HCT116 (cell line): ENCODE measurements at places on chromosomes 11 and 22.

GRCh38 chr11:95589893-95590612 lies 199.5 kb downstream of the FAM76B start:
- DNase-seq = no peak

DNA sequence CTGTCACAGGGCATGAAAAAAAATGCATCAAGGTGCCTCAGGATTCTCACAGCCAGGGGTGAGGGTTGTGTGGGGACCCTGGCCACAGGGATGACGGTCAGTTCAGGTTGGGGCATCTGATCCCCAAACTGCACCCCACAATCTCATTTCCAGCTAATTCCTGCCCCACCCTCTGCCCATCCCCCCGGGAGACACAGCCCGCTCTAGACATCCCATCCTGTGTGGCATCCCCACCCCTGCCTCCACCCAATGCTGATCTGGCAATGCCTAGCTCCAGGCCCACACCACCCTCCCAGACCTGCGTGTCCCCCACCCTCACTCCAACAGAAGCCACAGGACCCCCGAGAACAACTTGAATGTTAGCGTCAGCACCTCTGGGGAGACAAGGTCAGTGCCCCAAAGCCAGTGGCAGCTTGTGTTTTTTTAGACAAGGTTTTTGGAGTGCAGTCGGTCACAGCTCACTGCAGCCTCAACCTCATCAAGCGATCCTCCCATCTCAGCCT lies 25.3 kb downstream of the TSPAN4 start:
- DNase-seq = no peak

GRCh38 chr22:45329530-45329936 lies 19.8 kb downstream of the FAM118A start:
- DNase-seq = no peak

GRCh38 chr11:22194306-22194705 lies 1.4 kb downstream of the ANO5 start:
- DNase-seq = no peak

GRCh38 chr11:76269661-76270261 lies 63.5 kb upstream of the WNT11 start:
- no peak for DNase-seq

GRCh38 chr11:95435628-95436353 lies 204.8 kb upstream of the SESN3 start:
- DNase-seq = no peak

GRCh38 chr22:28426346-28427132 lies 253.1 kb downstream of the TTC28 start:
- DNase-seq = no peak

GRCh38 chr11:110711448-110711775 lies 825 bp downstream of the ARHGAP20 start:
- DNase-seq = no peak

GRCh38 chr11:82747471-82747870 lies 13.8 kb upstream of the FAM181B start:
- no peak for DNase-seq

GRCh38 chr11:45580399-45580798 lies 85.0 kb downstream of the CHST1 start:
- DNase-seq = no peak

DNA sequence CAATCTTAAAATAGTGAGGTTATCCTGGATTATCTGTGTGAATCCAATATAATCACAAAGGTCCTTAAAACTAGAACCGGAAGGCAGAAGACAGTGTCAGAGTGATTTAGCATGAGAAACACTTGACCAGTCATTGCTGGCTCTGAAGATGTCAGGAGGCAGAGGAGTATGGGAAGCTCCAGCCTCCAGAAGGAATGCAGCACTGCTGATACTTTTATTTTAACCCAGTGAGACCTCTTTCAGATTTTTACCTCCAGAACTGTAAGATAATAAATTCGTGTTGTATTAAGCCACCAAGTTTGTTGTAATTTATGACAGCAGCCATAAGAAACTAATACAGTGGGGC lies 134.4 kb upstream of the ZC3H12C start:
- no peak for DNase-seq

DNA sequence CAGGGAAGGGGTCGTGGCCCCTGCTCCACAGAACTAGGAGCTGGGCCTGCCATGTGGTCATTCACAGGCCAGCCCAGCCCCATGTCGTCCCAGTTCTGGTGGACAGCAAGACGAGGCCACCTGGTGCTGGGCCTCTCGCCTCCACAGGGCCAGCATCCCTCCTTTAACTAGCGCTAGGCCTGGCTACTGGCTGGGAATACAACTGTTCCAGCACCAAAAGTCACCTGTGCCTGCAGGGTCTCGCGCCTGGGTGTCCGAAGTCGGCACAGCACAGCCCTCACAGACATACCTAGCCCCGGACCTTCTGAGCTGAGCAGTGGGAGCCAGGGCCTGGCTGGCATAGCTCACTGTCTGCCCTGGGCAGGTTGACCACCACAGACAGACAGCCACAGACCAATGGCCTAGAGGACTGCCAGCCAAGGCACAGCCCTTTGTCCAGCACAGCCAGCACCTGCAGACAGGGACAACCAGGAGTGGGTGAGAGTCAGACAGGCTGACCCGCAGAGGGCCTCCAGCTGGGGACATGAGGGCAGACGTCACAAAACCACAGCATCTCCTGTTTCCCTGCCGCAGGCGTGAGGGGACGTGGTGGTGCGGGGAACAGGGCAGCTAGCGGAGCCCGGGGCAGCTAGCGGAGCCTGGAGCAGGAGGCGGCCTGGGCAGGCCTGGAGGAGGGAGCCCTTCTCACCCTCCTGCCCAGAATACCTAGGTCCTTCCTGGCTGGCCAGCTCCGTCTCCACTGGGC lies 27.2 kb upstream of the TH start:
- no peak for DNase-seq

DNA sequence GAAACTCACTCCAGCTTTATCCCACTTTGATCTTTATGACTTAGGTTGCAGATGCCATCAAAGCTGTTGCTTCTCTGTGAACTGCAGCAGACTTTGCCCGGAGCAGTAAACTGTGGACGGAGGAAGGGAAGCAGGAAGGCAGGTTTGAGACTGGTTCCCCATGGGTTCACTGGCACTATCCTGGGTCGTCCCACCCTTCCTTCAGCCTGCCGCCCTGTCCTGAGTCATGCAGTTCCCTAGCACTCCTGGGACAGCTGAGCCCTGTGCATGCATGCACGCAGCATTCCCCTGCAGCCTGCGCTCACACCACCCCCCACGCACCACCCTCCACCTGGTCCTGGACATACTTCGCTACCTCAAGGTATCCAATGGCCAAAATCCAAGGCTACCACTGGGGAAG lies 23.5 kb upstream of the P2RY2 start:
- DNase-seq = no peak

GRCh38 chr11:1218788-1219445 lies 3.9 kb upstream of the MUC5B start:
- DNase-seq = no peak

DNA sequence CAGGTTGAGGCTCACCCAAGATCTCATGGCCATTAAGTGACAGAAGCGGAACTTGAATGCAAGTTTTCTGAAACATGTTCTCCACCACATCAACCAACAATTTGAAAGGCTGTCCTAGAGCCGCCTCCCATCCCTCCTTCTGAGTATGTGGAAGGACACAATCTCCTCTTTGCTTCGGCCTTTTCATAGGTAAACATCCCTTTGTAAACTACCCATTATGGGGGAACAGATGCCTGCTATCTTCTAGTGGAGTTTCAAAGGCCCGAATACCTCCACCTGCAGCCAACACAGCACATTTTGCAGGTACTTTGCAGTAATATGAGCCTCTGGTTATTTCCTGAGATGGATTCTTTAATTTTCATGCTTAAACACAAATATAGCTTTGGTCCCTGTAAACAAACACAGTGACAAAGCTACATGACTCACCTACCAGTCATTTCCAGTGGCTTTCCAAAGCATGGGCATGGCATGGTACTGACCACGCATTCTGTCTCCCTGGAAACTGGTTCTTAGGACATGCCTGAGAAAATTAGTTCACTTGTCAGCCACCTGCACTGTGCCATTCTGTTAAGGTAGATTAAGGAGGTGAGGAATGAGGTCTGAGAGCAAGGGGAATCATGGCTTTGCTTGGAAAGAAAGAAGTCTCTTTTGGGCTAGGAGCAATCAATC lies 60.2 kb downstream of the EHF start:
- DNase-seq = peak; percentile 86

DNA sequence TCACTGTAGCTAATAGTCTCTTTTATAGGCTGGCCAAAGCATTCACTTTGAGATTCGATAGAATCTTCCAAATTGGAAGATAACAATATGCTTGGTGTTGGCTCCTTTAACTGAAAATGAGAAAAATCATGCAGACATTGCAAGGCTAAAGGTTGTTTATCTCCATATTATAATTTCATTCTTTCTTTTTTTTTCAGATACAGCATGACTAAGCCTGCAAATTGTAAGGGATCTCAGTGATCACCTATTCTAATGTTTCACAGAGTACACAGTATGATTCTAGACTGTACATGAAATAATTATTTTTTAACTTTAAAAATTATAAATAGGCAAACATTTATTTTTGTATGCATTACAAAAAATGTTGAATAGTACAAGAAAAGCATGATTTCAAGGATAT lies 451.7 kb upstream of the DDI1 start:
- no peak for DNase-seq

DNA sequence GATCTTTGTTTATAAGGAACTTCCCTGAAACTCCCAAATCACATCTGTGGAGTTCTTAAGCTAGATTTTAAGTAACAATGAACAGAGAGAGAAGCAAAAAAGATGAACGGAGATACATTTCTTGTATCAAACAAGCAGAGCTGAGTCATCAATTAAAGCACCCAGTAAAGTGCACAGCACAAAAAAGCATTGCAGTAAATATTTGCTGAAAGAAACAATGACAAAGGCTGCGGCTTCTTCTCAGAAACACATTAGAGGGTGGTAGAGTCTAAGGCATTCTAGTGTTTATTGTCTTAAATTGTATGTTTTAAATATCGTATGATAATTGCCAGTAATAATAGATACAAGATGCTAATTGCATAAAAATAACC lies 941.6 kb upstream of the CHORDC1 start:
- DNase-seq = no peak

- no peak for DNase-seq
Observed at GRCh38 chr11:2472428-2473186, 27.8 kb downstream of the KCNQ1 start.

GRCh38 chr11:8266246-8267241 lies 2.9 kb upstream of the LMO1 start:
- DNase-seq = no peak

GRCh38 chr22:37804352-37804880 lies 3.3 kb upstream of the GCAT start:
- no peak for DNase-seq

GRCh38 chr11:73259406-73260126 lies 12.6 kb upstream of the P2RY6 start:
- DNase-seq = no peak

DNA sequence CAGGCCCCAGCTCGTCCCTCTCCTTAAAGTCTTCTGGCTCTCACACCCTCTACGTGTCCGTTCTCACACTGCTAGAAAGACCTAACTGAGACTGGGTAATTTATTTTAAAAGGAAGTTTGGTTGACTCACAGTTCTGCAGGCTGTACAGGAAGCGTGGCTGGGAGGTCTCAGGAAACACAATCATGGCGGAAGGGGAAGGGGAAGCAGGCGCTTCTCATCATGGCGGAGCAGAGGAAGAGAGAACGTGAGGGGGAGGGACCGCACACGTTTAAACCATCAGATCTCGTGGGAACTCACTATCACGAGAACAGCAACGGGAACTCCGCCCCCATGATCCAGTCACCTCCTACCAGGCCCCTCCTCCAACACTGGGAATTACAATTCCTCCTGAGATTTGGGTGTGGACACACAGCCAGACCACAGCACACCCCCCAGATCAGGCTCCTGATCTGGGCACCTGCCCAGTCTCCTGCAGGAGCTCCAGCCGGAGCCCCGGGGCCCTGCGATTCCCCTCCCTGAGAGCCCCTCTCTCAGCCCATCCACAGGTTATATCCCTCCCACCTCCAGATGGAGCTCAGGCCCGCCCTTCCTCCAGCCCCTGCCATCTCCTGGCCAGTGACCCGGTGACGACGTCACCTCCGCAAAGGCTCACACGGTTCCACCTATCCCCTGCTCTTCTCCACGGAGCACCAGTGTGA lies 170.2 kb downstream of the BRD1 start:
- DNase-seq = peak; percentile 71

DNA sequence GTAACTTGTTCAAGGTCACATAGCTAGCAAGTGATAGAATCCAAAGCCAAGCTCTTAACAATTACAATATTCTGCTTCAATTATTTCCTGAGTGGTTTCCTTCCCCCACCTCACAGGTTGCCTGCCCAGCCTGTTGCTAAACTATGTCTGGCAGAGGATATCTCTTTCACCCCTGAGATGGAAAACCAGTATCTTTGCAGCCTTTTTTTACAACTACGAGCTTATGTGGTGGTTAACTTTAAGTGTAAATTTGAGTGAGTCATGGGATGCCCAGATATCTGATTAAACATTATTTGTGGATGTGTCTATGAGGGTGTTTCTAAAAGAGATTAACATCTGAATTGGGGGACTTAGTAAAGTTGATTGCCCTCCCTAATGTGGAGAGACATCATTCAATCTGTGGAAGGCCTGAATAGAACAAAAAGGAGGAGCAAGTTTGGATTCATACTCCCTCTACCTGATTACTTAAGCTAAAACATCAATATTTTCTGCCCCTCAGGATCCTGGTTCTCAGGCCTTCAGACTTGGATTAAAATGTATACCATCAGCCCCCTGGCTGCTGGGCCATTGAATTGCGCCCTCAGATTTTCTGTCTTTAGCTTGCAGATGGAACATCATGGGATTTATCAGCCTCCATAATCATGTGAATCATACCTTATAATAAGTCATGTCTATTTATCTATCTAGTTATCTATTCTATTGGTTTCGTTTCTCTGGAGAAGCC lies 911.9 kb downstream of the METTL15 start:
- peak; percentile 29 for DNase-seq

DNA sequence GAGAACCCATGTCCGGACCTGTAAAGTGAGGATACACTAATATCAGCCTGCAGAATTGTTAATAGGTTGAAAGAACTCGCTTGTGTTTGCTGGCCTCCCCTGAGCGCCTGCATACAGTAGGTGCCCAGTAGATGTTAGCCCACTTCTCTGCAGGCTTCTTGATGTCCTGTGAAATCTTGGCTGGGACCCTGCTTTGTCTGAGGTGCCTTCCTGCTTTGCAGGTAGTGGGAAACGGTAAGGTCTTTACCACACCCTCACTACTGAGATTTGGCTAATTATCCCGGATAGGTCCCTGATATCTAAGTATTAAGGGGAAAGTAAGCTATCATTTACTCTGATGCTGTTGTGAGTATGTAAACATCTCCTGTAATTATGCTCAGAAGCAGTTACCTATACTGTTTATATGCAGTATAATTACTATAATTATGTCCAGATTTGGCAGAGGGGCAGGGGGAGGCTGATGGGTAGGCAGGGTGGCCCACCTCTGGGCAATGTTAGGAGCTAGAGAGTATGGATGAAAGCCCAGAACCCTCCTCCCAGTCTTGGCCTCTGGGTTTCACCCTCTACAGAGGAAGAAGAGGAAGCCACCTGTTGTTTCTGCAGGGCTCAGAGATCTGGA lies 1.2 kb upstream of the ARRB1 start:
- no peak for DNase-seq

DNA sequence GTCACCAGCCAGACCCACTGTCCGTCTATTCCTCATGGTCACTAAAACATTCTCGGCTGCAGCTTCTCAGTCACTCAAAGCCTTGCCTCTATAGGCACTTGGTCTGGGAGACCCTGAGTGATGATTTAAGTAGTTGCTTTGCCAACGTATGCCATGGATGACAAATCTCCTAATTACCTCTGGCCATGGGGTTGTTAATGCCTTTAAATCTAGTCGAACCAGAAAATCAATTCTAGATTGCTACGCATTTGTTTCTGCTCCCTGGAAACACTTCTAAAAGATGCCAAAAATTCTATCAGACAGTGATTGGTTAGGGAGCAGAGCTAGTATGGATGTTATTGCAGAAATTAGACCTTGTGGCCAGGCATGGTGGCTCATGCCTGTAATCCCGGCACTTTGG lies 57.0 kb upstream of the RTL6 start:
- no peak for DNase-seq
